GM04503 (cell line): ENCODE measurements at places on chromosomes 1 and 21.

DNA sequence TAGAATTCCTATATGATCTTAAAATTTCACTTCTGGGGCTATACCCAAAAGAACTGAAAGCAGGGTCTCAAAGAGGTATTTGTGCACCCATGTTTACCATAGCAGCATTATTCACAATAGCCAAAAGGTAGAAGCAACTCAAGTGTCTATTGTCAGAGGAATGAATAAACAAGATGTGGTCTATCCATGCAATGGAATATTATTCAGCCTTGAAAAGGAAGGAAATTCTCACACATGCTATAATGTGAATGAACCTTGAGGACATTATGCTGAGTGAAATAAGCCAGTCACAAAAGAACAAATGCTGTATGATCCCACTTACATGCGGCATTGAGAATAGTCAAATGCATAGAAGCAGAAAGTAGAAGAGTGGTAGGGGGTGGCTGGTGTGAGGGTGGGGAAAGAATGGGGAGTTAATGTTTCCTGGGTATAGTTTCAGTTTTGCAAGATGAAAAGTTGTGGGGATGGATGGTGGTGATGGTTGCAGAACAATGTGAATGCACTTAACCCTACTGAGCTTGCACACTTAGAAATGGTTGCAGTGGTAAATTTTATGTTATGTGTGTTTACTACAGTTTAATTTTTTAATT is 122.4 kb downstream of the TOMM20 start:
- no peak for DNase-seq

GRCh38 chr1:21021311-21021710 is 155.4 kb downstream of the EIF4G3 start:
- DNase-seq, result no peak

- no peak for DNase-seq
Measured at GRCh38 chr1:156845055-156845952, 13.6 kb downstream of the INSRR start.

DNA sequence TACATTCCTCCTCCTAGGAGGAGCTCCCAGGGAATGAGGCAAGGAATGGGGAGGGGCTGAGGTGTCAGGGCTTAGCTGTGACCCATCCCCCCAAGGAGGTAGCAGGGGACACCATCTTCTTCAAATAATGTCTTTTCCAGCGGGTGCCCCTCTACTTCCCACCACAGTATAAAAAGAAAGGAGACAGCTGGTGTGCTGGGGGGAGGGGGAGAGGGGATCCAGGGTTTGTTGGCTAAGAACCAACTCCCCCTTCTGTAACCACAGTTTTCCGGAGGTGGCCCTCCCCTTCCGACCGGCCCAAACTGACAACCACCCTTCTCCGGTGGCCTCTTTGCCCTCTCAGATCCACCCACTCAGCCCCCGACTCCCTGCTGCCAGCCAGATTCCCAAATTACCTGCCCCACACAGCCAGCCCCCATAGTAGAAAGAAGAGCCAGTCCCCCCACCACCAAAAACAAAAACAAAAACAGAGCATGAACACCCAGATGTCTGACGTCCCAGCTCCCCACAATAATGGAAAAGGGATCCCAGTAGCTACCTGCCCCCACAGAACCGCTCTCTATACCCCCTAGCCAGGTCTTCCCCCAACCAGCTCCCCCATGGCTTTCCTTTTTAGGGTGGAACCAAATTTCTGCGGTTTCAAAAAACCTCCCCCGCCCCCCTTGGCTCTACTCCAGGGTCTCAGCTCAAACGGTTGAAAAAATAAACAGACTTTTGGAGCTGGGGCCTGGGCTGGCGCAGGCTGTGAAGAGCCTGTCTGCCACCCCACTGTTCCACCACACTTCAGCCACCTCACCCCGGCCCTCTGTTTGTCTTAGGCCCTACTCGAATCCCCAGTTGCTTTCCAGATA is 2.1 kb downstream of the ARHGEF2 start:
- DNase-seq, result peak; percentile 36

DNA sequence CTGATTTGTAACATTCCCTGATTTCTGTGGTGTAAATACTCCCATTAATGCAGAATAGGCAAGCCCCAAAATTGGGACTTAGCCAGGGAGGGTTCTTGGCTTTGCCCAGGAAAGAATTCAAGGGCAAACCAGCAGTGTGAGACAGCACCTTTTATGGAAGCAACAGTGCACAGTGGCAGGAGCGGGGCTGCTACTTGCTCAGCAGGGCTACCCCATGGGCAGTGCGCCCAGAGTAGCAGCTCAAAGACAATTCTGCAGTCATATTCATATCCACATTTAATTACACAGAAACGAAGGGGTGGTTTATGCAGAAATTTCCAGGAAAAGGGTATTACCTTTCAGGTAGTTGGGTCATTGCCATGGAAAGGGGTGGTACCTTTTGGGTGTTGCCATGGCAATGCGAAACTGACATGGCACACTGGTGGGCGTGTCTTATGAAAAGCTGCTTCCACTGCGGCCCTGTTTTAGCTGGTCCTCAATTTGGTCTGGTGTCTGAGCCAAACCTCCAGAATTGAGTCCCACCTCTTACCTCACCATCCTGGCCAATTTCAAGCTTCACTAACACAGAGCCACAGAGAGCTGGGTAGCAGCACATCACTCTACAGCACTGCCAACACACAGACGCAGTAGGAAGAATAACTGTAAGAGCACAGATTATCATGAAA is 35.9 kb downstream of the FHAD1 start:
- DNase-seq, result no peak

GRCh38 chr1:18730321-18730720 is 99.7 kb downstream of the PAX7 start:
- DNase-seq, result no peak
